ENCODE measurements at places on chromosomes 7 and 10. TPM values are rescaled to one million over a fixed set of nuclear protein-coding genes. Genes with fewer than 3 reads are reported as not detected.

HABP2 gene
- total RNA-seq, result not detected

MBL2 gene
- not detected for total RNA-seq

ZNF804B gene
- 0.05 TPM for total RNA-seq

PRF1 gene
- 1.2 TPM for total RNA-seq

CAMK2B gene
- 149 TPM for total RNA-seq

KCND2 gene
- 0.22 TPM for total RNA-seq

DNA sequence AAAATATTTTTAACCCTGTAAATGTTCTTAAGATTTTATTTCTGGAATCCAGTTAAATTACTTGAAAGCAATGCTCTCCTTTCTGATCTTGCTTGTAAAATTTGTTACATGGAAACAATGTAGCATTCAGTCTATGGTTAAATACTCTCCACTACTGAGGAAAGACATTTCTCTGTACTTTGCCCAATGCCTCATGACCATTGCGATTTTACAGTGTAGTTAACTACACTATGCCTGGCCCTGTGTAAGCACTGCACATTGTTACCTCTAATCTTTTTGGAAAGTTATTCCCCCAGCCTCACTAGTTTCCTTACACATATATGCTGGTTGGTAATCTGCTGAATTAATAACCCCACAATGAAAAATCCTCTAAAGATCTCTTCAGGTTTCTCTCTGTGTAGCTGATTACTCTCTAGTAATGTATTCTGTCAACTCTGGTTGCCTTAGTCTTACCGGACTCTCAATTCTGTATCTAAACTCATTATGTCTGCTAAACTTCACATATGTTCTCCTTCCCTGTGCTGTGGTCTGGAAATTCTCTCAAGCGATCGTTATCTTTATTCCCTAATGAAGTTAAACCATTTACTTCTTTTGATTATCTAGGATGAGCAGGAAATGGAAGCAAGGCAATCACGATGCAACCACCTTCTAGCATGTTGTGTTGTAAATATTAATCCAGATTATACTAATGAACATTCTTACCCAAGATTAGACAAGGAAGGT, 58.7 kb upstream of the TMEM106B start:
- DNase-seq, result no peak

DNA sequence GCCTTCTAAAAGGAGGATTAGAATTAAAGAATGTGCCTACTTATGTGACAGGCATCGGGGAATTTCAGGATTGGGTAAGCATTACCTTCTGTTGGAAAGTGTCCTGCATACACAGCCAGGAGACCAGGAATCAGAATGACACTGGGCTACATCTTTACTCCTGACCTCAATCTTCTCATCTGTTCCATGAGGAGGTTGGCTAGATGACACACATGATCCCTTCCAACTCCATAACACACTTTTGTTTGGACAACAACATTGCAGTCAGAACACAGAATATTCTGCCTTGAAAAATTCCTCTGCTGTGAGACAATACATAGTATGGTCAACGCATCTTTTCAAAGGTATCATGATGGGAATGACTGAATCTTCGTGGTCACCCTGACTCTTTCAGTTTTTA, 1281.2 kb upstream of the SORCS1 start:
- DNase-seq, result no peak

GRCh38 chr7:109284943-109285342, 715.3 kb downstream of the DNAJB9 start:
- no peak for DNase-seq
